CD8-positive, alpha-beta memory T cell (primary cell): ENCODE measurements at places on chromosomes 5 and 9.

GRCh38 chr9:135751501-135751900, 49.5 kb downstream of the KCNT1 start:
- DNase-seq: no peak

- DNase-seq: no peak
These were observed 214.6 kb downstream of the PDZD2 start for GRCh38 chr5:31853398-31854135.

DNA sequence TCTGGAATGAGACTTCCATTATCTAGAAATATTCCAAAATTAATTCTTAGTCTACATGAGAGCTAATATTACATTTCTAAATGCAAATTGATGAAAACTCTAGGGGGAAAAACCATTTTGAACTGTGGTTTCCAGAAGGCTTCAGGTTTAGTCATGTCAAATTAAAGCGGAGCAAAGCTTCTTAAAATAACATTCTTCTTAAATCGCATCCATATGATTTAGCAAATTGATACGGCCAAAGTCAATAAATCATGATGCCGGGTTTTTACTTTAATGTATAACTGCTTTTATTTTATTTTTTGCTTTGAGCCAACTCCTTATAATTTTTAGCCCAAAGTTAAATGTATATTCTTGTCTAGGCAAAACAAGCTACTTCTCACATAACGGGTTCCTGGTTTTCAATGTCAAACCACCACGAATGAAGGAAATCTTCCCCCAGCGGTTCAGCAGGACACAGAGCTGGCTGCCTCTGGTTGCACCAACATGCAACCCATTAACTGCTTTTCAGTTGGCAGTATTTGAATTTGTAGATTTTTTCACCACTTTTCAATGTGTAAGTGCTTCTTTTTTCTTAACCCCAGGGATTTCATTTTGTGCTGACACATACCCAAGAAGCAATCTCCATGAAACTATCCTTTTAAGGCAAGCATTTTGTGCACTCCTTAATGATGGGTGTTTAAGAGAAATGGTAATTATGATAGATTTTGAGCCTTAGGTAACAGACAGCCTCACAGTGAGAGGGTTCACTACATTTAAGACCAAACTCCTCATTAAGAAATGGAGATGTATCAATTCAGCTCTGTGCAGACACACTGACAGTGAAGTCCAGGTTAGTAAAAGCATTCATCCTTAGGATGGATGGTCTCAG, 35.5 kb downstream of the EFNA5 start:
- DNase-seq: no peak

DNA sequence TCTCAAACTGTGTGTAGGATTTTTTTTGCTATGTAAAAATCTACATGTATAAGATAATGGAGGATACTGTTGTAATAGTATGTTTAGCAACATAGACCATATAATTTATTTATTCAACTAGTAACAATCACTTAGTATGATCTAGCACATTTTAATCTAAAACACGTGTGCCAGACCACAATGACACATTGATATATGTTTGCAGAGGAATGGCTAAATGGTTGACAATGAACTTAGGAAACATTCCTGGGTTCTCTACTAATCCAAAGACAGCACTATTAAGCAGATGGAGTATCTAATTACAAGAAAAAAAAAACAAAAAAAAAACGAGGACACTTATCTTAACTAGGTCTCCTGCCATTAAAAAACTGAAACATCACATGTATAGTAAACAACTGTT, 261.7 kb upstream of the PAPPA start:
- DNase-seq: no peak

GRCh38 chr5:72138943-72139521, 31.8 kb downstream of the MAP1B start:
- no peak for DNase-seq

DNA sequence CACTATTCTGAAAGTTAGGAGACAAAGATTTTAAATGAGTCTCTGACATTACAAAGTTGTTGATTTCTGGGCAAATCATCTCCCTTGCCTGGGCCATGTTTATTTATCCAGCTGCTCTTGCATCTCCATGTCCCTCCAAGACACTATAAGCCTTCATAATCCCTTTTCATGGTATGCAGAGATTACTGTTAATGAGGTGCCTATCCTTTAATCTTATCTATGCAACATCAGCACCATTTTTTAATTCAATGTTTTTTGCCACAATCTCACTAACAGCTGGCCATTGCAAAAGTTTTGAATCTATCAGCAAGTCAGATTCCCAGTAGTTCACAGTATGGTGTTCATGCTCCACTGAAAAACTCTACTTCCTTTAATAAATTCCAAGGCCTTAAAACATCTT, 108.5 kb upstream of the PTPRD start:
- DNase-seq: no peak
